Cerebellar nuclear complex (tissue), 1 donor: ENCODE measurements at places on chromosomes 6 and 20.
A peak's percentile ranks its signal among the peaks of the same experiment; 100 is the strongest.

DNA sequence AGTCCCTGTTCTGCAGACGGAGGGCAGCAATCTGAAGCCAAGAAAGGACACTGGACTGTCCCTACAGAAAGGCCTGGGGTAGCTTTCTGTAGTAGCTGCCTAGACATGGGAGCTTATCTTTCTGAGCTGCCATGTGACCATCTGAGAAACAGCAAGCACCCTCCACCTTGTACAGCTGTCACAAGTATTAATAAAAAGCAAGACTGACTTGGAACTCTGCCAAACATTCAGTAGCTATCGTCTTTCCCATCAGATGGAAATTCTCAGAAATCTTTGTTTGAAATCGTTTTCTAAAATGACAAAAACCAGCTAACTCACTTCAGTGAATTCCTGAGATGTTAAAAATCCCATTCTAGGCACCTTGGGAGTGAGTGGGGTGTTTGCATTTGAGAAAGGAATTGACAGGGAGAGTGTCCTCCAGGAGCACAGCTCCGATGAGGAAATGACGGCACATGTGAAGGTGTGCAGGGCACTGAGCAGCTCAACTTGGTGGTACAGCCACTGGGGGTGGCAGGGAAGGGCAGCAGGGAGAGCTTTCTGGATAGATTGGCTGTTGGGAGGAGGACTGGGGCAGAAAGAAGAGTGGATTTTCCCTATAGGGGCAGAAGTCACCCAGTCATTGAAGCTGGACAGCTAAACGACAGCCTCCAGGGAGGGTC lies 24.5 kb downstream of the ACSS1 start:
- no peak for DNase-seq

- no peak for DNase-seq
Observed at GRCh38 chr20:14415467-14415866, 78.1 kb upstream of the FLRT3 start.

DNA sequence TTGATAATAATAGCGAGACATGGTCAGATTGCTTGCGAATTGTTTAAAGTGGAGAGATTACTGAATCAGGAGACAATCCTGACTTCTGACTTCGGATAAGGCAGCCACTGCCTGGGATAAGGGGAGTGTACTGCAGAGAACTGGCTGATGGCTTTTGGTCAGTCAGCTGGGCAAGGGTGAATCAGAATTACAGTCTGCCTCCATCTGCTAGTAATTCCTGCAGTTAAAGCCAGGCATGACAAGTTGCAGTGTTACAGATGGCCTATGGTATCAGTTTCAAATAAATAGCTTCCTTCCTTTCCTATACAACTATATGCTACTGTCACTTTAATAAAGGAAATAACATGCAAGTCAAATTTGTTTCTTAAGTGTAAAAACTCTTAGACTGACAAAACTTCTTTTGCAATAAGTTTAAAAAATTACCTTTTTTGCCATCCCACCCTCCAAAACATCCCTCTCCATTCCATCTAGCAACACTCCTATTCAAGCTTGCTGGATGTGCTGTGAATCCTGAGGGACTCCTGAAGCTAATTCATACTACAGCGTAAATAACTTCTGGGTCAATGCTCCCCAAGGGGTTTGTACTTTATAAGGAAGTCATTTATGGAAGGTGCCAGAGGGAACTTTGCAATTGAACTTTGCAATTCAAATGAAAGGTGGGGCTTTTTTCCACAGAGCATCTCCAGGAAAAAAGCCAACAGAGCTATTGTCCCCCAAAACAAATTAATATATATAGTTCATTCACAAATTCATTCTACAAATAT lies 245.2 kb downstream of the ADGRB3 start:
- DNase-seq, result no peak

DNA sequence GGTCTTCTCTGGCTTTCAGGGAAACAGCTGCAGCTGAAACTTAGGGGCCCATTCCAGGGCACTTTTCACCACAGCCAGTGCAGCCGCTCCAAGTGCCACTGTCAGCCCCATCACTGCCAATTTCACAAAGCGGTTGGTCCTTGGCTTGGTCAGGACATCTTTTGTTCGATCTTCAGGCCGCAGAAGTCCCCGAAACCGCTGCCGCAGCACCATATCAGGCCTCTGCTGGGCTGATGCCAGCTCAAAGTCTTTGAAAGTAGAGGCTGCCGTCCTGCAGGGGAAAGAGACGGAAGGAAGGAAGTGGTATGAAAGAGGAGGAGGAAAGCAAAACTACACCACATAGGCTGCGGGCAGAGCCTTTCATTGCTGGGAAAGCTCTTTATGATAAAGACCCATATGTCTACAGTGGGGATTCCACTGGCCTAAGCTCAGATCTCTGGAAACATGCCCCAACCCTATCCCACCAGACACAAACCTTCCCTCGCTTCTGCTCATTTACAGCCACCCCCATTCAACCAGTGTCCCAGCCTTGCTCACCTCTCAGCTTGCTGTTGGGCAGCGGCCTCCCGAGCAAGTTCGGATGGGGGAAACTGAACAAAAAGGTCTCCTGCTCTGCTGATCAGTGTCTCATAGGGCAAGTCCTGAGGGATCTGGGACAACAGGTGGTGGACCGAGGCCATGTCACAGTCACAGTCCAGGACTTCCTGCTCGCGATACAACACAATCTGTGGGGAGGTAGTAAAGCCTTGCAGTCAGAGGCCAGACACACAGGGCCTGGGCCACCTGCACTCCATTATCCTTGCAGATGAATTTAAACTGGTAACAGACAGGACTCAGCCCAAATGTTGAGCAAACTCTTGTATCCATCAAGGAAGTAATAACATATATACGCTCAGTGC lies 23.5 kb downstream of the TBC1D20 start:
- no peak for DNase-seq

DNA sequence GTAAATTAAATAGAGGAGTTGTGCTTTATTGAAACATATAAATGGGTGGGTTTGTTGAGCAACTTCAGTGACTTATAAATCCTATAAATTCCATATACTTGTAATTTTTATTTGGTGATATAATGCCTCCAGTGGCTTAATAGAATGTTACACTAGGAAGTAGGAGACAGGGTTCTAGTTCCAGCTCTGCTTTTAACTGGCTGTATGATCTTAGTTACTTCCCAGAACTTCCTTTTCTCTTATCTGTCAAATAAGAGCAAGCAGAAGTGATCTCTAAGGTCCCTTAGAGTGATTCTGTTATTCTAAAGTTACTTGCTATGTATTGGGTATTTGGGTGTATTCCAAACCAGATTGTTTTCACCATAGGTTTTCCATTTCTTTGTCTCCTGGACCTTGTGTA lies 10.2 kb downstream of the ZSCAN23 start:
- no peak for DNase-seq

DNA sequence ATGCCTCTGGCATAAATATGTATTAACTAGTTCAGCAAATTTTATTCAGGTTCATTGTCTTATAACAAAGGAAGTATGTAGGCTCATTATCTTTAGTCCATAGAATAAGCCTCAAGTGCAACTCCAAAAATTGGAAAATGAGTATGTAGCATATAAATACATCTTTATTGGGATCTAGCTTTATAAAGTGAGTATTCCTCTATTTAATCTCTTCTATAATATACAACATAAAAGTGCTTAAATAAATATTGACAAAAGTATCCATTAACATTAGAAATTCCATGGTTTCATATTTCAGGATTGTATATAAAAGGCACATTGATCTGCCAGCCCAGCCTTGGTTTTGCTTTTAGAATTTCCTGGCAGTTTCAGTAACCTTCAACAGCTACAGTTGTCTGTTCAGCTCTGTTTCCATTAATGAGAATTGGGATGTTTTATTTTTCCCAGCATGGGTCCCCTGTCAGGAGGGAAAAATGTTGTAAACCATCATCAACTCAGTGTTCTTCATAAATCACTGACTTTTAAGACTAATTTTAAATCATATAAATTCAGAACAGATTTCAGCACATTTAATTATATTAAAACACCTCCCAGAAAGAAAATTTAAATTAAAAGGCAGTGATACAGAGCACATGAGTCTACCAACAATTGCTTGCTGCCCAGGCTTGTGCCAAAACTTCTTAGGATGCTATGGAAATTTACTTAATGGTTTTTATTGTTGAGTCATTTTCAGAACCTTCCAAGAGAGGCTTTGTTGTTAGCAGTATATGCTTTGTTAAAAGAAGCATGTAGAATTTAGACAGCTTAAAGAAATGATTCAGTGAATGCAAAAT lies 119.7 kb downstream of the ADGRG6 start:
- no peak for DNase-seq

GRCh38 chr20:7366189-7366588 lies 574.1 kb downstream of the HAO1 start:
- no peak for DNase-seq

DNA sequence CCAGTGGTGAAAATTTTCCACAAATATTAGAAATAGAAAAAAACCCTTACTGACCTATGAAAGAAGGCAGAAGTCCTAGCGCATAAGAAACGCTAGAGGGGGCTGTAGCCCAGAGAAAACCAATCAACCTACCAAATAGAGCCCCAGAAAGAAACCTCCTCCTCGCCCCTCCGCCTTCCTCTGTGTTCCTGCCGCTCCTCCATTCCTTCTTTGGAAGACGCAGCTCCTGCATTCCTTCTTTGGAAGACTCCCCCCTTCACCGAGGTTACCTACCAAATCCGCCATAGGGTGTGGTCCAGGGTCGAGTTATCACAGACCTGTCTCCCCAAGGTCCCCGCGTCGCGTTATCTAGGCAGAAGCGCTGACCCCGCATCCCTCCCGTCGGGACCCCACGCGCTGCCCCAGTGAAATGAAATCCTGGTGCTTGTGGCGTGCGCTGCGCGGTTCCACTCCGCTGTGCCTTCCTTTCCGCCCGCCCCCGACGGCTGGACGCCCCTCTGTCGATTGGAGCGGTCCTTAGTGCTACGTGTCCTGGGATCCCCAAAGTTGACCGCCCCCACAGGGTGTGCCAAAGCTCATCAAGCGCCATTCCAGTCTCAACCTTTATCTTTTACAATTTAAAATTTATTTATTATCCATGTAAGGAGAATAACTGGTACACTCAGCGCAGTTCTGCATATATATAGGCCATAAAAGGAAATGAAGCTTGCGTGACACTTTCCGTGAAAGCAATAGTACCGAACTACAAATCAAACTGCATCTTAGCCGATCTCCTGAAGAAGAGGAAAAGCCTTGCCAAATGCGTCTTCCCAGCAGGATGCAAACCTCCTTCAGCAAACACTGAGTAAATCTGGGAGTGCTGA lies 13.0 kb downstream of the RPP21 start:
- peak; percentile 37 for DNase-seq
